Ascending aorta (tissue), 2 donors: ENCODE measurements at places on chromosomes 6 and 20.

DNA sequence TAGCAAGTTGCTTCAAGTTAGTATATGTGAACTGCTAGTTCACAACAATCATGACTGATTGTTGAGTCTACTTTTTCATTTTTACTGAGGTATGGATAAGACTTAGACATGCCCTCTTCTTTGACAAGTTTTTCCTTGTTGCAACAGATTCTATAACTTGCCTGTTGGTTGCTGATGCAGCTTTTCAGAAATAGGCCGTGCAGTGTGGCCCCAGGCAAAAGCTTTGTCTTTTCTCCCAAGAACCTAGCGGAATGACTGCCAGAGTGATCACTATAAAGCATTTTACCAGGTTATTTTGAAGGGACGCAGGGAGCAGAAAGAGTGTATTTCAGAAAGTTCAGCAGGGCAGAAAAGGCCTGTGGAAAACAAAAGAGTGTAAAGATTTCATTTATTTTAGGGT, 16.0 kb downstream of the HECA start:
- no peak for DNase-seq

- no peak for DNase-seq
These were observed 43.4 kb downstream of the QKI start for GRCh38 chr6:163457637-163458561.

- DNase-seq: no peak
These were observed 122.2 kb downstream of the JPH2 start for GRCh38 chr20:44064501-44065400.

DNA sequence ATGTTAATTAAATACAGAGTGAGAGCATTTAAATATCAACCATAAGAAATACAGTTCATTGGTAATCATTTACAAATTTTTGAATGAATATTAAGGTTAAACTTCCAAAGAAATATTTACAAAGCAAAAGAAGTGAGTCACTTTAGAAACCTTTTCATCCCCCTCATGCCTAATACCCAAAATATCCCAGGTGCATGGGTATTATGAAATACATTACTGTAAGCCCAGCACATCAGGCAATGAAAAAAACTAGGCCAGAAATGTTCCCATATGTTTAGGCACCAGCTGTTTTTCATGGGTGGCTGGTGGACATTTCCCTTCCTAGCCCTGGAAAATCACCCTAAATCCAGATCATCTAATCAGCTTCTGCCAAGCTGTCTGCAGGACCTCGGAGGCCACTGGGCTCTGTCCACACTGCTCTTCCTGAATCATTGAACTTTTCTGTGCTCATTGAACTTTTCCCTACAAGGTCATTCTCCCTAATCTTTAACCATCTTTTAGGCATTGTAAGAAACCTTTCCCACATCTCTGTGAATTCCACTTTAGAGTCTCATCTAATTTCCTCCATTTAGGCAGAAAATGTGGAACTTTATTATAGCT, 145.3 kb upstream of the STXBP5 start:
- no peak for DNase-seq

DNA sequence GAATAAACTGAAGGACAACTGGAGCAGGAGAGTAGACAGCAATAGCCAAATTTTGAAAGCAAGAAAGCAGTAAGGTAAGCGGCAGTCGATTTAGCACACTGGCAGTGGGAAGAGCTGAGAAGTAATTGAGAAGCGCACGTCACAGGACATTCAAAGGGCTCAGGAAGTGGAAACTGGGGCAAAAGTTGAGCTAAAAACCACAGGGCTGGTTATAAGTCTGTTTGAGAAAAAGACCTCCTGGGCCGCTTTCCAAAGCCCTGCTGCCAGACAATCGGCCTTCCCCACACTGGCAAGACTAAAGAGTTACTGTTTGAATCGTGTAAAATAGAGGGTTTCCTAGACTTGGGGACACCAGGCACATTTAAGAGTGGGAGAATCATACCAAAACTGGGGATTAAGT, 161.4 kb downstream of the DNAH8 start:
- DNase-seq: no peak

DNA sequence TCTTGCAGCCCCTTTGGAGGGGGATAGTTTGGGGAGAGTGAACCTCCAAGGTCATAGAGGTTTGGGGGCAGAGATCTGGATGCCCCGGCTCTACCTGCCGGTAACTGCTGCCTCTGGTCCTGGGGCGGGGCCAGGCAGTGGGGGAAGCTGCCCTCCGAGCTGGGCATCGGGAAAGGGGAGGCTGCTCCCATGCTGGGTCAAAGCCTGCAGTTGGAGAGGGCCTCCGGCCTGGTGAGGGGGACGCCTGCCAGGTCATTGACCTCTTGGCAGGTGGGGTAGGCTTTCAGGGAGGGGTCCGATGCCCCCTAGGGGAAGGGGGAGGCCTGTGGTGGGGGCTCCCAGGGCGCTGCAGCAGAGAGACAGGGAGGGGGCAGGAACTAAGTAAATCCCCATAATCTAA, 7.1 kb downstream of the COL11A2 start:
- DNase-seq: no peak

DNA sequence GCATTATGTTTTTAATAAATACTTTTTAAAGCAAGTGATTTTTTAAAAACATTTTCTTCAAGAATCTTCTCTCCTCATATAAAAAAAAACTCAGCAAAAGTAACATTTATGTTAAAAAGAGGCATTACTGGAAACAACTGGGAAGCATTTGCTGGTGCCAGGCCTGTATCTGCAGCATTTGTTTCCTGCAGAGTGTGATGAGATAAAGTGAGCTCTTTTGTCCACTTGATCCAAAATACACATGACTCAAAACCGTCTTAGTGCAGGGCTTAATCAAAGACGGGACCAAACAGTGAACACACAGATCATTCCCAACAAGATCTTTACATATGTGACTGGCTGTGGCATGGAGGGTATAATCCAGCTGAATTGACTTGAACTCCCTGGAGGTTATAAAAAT, 28.3 kb upstream of the RIPPLY2 start:
- DNase-seq: no peak

DNA sequence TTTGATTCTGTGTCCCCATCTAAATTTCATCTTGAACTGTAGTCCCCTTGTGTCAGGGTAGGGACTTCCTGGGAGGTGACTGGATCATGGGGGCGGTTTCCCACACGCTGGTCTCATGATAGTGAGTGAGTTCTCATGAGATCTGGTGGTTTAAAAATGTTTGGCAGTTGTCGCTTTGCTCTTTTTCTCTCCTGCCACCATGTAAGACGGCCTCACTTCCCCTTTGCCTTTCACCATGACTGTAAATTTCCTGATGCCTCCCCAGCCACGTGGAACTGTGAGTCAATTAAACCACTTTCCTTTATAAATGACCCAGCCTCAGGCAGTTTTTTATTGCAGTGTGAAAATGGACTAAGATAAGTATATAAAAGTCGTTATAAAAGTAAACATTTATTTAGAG, 80.5 kb upstream of the SGK1 start:
- DNase-seq: no peak

DNA sequence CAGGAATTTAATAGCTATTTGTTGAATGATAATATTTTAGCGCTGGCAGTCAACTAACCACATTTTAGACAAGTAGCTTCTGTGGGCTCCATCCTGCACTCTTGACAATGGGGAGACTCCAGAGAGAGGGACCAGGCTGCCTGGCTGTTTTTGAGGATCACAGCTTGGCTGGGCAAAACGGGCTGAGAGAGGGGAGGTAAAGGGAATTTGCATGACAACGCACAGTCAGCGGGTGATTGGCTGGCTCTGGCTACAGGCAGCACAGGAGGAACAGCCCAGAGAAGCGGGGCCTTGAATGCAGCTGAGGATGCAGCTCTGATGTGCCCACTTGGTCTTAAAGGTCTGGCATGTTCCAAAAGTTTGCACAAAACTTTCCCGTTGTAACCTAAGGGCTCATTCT, 41.2 kb downstream of the LRFN2 start:
- DNase-seq: no peak

- no peak for DNase-seq
These were observed 626.6 kb upstream of the ADGRB3 start for GRCh38 chr6:68008445-68008844.

DNA sequence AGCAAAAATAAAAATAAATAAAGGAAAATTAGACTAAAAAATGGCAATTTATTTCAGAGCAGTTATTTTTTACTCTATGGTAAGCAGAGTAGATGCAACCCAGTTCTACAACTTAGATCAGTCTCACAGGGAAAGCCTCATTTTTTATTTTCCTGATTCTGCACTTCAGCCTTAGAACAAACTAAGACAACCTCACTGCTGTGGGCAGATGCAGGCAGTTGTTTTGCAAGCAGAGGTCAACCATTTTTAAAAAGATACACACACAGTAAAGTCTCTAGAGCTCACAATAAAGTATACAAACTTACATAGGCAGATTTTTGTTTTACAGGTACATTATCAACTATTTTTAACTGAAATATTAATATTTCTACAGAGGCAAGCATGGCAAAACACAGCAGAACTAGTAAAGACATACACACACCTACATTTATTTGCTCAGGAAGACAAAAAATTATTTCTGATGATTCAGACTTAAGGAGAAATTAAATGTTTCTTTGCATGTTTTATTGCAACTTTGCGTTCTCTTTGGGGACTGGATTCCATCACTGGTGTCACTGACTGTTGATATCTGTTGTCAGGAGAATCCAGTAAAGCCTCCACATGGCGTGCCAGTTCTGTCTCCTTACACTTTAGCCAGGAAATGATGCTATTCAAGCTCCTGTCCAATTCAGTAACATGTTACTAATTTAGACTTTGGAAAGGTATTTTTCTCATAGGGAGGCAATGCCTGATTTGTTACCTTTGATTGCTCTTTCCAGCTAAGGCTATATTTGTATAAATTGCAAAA, 102.7 kb downstream of the TRDN start:
- DNase-seq: no peak

DNA sequence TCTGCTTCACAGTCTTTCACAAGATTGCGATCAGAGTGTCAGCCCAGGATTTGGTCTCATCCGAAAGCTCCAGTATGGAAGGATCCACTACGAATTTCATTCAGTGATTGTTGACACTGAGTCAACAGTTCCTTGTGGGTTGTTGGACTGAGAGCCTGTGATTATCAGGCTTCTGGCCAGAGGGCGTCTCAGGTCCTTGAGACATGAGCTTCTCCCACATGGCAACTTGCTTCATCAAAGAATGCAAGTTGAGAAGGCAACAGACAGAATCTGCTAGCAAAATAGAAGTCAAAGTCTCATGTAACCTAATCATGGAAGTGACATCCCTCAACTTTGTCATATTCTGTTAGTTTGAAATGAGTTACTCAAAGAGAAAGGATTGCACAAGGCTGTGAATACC, 40.5 kb upstream of the PKHD1 start:
- DNase-seq: no peak

- DNase-seq: no peak
These were observed 751.5 kb downstream of the CBLN4 start for GRCh38 chr20:55253781-55254180.

DNA sequence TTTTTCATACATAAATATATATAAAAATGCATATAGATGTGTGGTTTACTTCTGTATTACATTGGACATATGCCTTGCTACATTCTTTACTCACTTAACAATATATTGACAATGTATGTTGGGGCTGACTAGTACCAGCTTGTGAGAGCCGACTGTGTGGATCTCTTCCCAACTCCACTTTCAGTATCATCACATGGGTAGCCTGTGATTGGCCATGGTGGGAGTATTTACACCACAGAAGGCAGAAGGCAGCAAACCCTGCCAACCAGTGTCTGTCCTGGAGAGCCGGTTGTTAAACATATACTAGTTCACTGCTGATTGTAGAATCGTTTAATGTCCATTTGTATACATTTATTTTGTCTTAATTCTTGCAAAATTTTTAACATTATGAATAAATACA, 638.7 kb downstream of the DHX35 start:
- DNase-seq: no peak

- DNase-seq: no peak
These were observed 104.4 kb upstream of the FAM184A start for GRCh38 chr6:119182875-119183274.
